ENCODE measurements at places on chromosomes 13 and 19.

- DNase-seq = no peak
Observed at GRCh38 chr19:39568604-39569003, 28.6 kb upstream of the EID2 start.

DNA sequence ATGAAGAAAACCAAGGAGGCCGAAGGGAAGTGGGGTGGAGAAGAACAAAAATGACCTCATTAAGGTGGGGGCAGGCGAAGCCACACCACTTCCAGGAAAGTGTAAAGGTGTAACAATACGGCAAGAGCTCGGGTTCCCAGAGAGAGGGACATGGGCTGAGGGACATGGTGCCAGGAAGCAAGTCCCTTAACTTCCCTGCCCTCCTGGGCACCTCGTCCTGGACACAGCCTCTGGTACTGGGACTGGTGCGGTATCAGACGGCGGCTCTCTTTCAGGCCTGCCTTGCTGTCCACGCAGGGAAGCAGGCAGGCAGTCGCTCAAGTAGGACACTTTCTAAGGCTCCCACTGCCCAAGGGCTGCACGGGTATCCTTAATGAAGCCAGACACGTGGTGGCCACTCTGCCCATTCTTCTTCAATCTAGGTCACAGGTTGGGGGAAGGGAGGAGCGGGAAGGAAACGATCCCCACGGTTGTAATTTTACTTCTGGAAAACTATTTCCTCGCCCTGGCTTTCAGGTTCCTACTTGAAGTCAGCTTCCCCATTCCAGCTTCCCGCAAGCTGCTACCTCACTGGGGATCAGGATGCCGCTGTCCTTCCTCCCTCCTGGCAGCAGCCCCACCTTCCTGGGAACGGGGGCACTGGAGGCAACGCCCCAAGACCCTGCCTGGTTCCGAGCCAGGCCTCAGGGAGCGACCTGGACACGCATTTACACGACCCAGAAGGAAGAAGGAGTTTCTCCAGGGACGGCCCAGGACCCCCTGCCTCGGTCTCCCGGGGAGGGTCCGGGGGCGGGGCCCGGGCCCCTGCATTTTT, 1.2 kb downstream of the AP3D1 start:
- DNase-seq = peak; percentile 30

DNA sequence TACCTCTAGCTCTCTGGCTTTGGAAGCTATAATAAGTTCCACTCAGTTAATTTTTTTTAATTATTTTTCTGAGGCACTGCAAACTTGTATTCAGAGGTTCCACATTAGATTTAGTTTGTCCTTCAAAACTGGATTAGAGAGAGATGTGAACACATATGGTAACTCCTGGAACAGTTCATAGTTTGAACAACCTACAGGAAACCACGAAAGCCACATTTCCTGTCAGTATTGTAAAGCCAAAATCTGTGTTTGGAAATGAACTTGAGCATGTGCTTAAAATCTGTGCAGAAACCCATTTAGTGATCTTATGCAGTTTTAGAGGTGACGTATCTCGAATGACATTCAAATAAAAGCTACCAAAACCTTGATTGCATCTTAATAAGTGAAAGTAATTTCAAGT, 1952.0 kb downstream of the OLFM4 start:
- DNase-seq = no peak

DNA sequence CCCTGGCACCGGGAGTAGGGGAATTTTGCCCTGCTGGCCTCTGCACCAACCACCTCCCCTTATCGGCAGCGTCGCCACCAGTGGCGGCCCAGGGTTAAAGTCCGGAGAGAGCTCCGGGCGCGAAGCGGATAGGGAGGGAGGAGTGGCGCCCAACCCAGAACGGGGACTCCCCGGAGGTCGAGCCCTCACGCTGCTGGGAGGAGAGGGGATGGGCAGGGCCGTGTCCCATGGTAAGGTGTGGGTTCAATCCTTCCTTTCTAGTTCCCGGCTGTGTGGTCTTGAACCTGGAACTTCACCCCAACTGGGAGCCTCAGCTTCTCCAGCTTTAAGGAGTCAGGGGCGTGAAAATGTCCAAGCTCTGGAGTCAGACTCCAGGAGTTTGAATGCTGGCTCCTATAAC, 23.3 kb upstream of the BCL3 start:
- no peak for DNase-seq

DNA sequence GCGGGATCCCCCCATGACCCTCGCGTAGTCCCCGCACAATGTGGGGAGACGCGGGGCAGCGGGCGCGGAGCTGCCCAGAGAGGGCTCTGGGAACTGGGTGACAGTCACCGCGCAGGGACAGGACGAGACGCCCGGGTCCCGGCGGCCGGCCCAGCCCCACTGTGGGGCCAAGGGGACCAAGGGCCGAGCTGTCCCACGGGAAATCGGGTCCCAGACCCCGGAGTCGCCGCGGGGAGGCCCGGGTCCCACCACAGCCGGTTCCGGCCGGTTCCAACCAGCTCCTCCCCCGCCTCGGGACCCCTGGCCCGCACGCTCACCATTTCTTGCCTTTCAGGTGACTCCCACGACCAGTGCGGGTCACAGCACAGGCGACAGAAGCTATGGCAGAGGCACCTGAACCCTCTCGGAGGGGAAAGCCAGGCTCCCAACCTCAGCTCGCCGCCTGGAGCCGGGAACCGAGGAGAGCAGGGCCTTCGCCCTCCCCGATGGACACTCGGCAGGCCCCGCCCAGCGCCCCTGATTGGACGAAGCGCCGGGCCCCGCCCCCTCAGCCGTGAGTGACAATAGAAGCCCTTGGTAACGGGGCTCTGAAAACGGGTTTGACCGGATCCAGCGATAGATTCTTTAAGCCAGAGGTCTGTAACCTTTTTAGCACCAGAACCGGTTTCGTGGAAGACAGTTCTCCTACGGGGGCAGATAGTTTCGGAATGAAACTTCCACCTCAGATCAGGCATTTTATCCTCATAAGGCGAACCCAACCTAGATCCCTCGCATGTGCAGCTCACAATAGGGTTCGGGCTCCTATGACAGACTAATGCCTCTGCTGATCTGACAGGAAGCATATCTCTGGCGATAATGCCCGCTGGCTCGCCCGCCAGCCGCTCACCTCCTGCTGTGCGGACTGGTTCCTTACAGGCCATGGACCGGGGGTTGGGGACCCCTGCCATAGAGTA, at the start of gene ZNF433:
Gene ZNF433, minus strand, starts transcription at position 460 of the 953 bp plus-strand sequence. Its CDS starts 140 bp downstream, at position 320.
- DNase-seq = peak; percentile 95

DNA sequence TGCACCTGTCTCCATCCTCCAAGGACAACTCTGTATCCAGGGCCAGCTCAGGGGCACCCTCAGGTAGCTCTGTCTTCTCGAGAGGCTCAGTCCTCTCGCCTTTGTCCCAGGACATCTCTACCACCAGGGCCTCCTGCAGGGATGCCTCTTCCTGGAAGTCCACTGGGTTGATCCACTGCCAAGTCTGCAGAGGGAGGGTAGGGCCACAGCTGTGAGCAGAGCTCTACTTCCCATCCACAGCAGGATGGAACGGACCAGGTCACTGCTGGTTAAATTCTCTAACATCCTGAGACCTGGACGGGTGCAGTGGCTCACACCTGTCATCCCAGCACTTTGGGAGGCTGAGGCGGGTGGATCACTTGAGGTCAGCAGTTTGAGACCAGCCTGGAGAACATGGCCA, 26.8 kb downstream of the IL12RB1 start:
- DNase-seq = no peak

DNA sequence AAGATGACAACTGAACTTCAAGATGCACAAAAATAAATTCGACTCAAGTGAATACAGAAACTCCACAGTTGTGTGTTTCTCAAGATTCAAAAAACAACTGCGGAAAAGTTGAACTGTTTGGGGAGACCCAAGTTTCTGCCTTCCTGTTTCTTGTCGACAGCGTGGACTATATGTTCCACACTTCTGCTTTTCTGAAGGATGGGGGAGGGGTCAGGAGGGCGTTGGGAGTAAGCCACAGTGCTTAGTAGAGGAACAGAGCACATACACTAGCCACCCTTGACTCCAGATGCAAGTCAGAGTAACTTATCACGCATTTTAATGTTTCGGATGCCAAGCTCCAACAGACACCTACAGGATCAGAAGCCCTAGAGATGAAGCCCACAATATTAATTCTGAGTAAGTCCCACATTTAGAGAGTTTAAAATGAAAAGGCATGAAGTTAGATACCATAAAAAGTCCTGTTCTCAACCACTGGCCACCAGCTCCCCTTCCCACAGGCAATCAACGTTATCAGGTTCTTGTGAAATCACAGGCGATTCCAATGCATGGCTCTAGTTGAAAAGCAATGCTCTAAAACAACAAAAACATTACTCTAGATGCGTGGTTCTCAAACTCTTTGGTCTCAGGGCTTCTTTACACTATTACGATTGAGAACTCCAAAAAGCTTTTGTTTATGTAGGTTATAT, 4.2 kb downstream of the TUBGCP3 start:
- DNase-seq = no peak

- no peak for DNase-seq
Observed at GRCh38 chr13:60000081-60000480, 163.6 kb downstream of the DIAPH3 start.

- no peak for DNase-seq
Observed at GRCh38 chr13:110610955-110611595, 4.3 kb upstream of the NAXD start.

DNA sequence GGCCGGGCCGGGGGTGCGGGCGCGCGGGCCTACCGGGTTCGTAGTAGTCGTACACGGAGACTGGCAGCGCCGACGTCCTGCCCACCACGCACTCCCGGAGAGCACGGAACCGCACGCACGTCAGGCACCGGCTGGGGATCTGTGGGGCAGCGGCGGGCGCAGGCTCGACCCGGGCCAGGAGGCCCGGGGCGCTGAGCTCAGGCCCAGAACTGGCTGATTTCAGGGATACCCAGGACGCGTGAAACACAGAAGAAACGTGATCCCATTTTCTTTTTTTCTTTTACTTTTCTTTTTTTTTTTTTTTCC, 9.0 kb downstream of the F2RL3 start:
- DNase-seq = no peak

DNA sequence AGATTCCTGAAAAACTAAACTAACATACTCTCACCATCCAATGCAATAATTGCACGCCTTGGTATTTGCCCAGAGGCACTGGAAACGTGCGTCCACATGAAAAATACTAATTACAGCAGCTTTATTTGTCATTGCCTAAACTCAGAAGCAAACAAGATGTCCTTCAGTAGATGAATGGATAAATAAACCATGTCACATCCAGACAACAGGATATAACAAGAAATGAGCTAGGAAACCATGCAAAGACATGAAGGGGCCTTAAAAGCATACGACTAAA, 25.0 kb downstream of the ELL start:
- no peak for DNase-seq

DNA sequence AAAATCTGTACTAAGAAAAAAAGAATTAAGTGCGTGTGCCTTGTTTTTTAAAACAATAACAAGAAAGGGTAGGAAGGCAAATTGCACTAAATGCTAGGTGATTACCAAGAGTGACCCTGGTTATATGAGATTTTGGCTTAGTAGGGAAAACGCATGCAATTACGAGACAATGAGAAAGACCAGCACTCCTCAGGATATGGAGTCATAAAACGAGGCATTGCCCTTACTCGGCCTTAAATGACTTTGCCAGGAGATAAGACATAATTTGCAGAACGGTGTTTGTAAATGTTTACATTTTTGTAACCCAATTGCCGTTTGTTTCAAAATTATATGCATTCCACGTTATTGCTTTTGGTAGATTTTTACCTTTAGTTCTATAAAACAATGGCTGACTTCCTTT, 179.8 kb downstream of the RBM26 start:
- DNase-seq = no peak

DNA sequence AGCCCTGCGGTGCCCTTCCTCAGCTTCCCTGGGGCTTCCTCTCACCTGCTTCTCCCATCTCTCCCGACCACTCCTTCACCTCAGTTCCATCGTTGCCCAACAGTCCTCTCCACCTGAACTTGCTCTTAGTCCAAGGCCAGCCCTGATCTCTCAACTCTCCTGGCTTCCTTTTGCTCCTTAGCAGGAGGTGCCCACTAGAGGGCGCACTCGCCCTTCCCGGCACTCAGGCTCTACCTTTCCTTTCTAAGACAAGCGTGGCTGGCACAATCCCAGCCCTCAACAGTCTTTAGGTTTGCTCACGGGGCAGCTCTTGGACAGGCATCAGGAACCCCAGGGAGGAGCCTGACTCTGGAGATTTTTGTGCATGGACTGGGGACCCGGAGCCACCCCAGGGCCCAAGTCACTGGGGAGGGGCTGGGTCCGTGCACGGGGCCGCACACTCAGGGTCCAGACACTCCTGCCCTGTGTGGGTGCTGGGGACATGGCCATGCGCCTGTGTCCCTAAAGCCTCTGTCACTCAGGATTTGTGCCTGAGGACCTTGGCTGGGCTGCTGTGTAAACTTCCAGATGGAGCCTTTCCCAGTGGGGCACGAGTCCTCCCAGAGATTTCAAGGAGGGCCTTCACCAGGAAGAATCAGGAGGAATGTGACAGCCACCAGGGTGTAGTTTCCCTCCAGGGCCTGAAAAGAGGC, 12.1 kb upstream of the CEACAM8 start:
- DNase-seq = peak; percentile 84

GRCh38 chr13:52797176-52797575, 51.3 kb downstream of the PCDH8 start:
- no peak for DNase-seq

DNA sequence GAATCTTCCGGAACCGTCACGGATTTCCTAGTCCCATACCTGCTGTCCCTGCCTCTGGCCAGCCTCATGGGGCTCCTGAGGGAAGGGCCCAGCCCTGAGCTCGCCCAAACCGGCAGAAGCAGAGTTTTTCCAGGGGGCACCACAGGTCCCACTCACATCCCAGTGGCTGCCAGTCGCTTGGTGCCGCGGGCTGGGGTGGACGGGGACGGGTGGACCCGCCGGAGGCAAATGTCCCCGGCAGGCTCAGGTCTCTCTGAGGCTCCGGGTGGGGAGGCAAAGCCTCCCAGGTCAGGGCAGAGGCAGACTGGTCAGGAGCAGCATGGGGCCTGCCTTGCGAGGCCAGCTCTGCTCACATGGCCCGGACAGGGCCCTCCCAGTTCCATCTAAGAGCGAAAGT, 24.8 kb downstream of the ADPRHL1 start:
- DNase-seq = no peak

DNA sequence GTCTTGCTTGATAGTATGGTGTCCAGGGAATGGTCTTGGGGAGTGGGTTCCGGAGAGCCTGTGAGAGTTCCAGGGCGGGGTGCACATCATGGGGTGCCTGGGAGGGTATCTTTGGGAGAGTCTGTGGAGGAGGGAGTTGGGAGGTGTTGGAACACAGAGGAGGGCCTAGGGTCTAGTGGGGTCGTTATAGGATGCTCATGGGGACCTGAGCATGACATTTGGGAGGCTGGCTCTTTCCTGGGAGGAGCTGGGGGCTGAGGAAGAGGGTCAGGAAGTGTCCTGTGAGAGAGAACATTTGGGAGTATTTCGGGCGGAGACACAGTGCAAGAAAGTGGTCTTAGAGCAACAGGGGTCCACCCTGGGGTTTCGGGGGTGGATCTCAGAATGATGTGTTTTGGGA, 2.7 kb downstream of the ACTL9 start:
- no peak for DNase-seq

GRCh38 chr13:49681842-49682435, 9.3 kb downstream of the EBPL start:
- no peak for DNase-seq

GRCh38 chr19:37095859-37096258, 17.6 kb downstream of the ZNF420 start:
- DNase-seq = no peak

Data from ELF-1 (cell line).